ENCODE measurements at places on chromosomes 7 and 10.

GRCh38 chr7:117082647-117083046 is 129.3 kb downstream of the ST7 start:
- no peak for DNase-seq

- peak; percentile 19 for DNase-seq
Observed at GRCh38 chr7:14233076-14233867, 243.8 kb upstream of the ETV1 start.

DNA sequence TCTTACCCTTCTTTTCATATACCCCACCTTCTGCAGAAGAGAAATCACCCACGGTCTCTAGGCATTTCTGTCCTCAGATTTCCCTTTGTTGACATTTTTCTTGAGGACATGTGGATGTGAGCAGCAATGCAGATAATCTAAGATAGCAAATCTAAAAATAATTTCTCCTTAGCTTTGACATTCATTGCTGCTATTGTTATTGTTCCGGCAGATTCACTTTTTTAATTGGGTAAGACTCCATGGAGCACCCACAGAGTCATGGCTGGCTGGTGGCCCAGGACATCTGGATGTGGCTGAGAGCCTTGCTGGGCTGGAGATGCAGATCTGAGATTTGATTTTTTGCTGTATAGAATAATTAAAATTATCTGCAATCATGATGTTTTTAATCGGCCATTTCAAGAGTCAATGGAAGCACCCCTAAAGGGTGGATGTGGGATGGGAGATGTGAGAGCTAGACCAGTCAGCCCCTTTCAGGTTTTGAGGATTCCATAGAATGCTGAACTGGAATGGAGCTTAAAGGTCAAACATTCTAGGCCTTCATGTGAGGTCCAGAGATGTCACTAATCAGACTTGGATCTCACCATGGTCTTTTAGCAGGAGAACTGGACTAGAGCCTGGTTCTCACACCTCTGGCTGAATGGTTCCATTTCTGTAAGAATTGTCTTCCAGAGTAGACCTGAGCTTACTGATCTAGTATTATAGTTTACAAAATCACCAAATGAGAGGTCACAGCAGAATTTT is 37.5 kb downstream of the TAS2R41 start:
- DNase-seq, result no peak

DNA sequence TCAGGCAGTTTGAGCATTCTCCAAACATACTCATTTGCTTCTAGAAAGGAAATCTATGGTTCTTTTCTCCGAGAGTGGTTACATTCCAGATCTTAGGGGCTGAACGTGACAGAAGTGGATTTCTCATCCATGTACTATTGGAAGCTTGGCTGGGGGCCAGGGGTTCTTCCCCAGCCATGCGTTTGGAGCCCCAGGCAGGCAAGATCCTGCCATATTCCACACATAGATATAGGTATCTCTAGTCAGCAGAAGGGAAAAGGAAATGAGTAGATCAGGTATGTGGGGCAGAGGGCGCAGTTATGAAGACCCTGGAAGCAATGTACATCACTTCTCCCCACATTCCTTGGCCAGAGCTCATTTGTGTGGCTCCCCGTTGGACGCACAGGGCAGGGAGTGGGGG is 299.8 kb downstream of the CCDC3 start:
- peak; percentile 67 for DNase-seq

GRCh38 chr10:133530506-133530905 is 3.3 kb downstream of the CYP2E1 start:
- DNase-seq, result no peak

GRCh38 chr7:157907091-157907490 is 570.3 kb downstream of the DNAJB6 start:
- no peak for DNase-seq

All from fibroblast of skin of abdomen (primary cell).